ENCODE measurements at places on chromosomes 4 and X. TPM values are rescaled to one million over a fixed set of nuclear protein-coding genes. Genes with fewer than 3 reads are reported as not detected.

MTMR8 gene
- 0.07 TPM for total RNA-seq

ZNF630 gene
- total RNA-seq = 1.2 TPM

IQCM gene
- not detected for total RNA-seq

GAGE12E gene
- not detected for total RNA-seq

PCYT1B gene
- 0.76 TPM for total RNA-seq

SRPX gene
- 500 TPM for total RNA-seq

MSANTD1 gene
- total RNA-seq = 0.83 TPM

DOCK11 gene
- 33.8 TPM for total RNA-seq

NPFFR2 gene
- total RNA-seq = not detected

HSFX1 gene
- total RNA-seq = 1.7 TPM

NOX1 gene
- total RNA-seq = not detected

MOB1B gene
- 17.1 TPM for total RNA-seq

SLC6A14 gene
- not detected for total RNA-seq
